ENCODE measurements at places on chromosomes 12 and 14.
A peak's percentile ranks its signal among the peaks of the same experiment; 100 is the strongest.

GRCh38 chr12:49673446-49674317 lies 33.5 kb downstream of the FMNL3 start:
- no peak for DNase-seq

DNA sequence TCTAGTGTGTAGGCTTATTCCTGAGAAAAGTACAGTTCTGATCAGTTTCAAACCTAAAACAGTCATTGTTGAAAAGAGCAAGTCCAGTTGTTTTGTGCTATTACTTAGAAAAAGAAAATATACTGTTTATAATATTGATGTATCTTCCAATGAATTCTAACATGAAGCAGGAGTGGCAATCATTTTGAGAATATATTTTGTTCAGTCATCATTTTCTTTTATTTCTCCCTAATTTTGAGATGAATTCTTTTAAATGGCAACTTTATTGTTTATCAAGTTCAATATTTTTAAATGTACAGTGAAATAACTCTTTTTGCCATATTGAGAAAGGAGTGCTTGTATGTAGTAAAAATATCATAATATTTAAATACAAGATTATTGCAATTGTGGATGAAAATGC lies 862.2 kb upstream of the MDGA2 start:
- DNase-seq, result no peak

DNA sequence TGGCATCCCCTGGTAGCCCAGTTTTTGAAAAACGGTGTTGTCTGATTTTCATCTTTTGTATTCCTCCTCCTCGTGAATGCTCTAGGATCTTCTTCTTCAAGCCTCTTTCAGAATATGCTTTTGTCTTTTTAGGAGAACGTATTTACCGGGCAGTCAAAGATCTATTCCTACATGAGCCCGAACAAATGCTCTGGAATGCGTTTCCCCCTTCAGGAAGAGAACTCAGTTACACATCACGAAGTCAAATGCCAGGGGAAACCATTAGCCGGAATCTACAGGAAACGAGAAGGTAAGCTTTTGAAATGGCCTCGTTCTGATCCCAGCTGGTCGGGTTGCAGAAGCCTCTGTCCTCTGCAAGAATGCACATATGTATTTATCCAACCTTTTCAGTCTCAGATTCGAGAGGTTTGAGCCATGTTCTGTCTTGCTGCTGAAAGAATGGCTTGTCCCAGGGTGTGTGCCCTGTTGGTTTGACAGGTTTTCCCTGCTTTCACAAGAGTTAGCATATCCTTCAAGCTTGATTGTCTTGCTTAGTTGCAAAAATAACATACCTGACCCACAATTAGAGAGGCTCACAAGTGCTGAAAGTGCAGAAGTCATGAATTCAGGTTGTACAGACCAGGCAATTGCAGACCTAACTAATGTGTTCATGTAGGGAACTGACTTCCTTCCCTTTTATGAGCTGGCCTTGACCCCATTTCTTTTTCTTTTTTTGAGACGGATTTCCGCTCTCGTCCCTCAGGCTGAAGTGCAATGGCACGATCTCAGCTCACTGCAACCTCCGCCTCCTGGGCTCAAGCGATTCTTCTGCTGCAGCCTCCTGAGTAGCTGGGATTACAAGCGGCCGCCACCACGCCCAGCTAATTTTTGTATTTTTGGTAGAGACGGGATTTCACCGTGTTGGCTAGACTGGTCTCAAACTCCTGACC lies 6.8 kb downstream of the KMT5A start:
- no peak for DNase-seq

GRCh38 chr14:99318959-99319295 lies 46.9 kb upstream of the BCL11B start:
- DNase-seq, result no peak

- no peak for DNase-seq
These were observed 690.9 kb upstream of the FBXO33 start for GRCh38 chr14:40122968-40123648.

- DNase-seq, result no peak
These were observed 40.3 kb downstream of the TRAFD1 start for GRCh38 chr12:112165624-112166023.

- no peak for DNase-seq
These were observed 35.4 kb downstream of the DMAC2L start for GRCh38 chr14:50347521-50347920.

GRCh38 chr14:61089126-61089750 lies 108.2 kb downstream of the SLC38A6 start:
- no peak for DNase-seq

DNA sequence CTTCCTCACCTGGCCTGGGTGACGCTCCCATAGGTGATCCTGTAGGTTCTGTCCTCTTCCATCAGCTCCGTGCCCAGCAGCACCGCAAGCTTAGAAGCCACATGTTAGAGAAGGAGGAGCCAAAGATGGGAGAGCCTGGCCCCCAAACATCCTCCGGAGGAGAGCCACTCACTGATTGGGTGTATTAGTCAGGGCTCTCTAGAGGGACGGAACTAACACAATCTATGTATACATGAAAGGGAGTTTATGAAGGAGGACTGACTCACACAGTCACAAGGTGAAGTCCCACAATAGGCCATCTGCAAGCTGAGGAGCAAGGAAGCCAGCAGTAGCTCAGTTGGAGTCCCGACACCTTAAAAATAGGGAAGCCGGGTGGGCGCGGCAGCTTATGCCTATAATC lies 1273.1 kb upstream of the TMEM132C start:
- DNase-seq, result no peak

- no peak for DNase-seq
These were observed 9.8 kb downstream of the GPR135 start for GRCh38 chr14:59455411-59455810.

DNA sequence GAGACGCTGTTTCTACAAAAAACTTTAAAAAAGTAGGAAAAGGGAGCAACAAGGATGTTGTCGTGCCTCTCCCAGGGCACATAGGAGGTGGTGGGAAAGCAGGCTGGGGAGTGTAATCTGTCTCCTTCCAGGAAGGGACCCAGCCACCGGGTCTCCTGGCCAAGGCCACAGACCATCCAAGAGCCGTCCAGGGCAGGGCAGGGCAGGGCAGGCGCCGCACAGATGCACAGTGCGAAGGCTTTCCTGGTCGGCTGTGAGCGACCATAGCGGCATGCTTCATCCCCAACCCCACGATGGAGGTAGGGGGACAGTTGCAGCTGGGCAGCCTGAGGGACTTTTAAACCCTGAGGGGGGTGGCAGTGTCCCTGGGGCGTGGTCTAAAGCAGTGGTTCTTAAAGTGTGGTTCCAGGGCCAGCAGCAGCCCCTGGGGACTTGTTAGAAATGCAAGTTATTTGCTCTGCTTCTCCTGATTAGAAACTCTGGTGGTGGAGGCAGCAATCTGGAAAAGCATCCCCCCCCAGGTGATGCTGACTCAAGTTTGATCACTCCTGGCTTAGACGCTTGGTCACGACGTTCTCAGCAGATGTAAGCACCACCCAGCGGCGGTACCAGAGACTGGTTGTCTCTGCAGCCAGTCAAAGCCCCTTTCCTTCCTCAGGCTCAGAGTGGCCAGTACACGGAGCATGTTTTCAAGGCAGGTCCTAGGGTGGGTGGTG lies 197.4 kb upstream of the PRMT8 start:
- no peak for DNase-seq

DNA sequence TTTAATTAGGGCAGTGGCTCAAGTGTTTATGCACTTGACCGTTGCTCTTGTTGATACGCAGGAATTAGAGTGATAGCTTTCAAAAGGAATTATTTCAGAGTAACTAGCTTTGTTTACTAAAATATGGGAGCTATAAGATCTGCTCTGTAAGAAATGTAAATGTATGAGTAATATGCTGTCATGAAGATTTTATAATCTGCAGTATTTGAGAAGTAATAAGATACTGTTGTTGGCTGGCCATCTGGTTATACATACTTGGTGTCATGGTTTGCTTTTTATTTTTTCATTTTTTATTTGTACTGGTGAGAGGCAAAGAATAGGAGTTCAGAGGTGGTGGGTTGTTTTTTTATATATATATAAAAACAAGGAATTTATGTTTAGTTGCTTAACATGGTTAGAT lies 58.5 kb downstream of the PLXNC1 start:
- no peak for DNase-seq

DNA sequence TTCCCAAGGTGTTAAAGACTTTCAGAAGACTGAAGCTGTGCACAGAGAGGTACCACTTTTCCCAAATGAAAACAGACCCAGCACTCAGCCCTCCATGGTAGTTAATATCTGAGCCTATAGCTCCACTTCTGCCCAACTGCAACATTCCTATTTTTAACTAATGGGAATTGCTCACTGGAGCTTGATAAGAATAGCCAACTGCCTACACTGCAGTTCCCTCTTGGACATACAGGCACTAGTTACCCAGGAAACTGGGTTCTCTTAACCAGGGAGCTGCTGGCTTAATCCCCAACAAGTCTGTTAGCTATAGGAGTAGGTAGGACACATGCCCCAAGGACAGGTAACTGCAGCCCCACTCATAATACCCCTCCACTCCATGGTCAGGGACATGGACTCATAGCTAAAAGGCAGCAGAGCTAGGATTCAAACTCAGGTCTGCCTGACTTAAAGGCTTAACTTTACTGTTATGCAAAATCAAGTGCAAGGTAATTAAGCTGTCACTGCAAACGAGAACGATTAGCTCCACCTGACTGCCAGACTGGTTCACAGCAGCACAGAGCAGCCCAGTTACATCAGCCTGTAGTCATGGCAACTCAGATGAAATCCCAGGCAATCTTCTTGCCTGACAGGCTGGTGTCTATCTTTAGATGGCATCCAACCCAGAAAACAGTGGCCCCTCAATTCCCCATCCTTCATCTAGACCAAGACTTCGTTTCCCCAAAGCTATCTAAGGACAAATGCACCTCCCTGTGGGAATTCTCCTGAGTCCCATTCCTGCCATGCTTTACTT lies 77.1 kb upstream of the ACTN1 start:
- peak; percentile 53 for DNase-seq

GRCh38 chr12:54486173-54486867 lies 11.2 kb upstream of the NCKAP1L start:
- no peak for DNase-seq

- no peak for DNase-seq
These were observed 32.3 kb downstream of the LGMN start for GRCh38 chr14:92716131-92716530.

GRCh38 chr12:49582850-49583249 lies 14.9 kb upstream of the MCRS1 start:
- DNase-seq, result no peak

GRCh38 chr14:64728856-64729255 lies 24.6 kb downstream of the PLEKHG3 start:
- DNase-seq, result no peak

- DNase-seq, result no peak
These were observed 7.0 kb upstream of the RABGGTA start for GRCh38 chr14:24278424-24278823.

DNA sequence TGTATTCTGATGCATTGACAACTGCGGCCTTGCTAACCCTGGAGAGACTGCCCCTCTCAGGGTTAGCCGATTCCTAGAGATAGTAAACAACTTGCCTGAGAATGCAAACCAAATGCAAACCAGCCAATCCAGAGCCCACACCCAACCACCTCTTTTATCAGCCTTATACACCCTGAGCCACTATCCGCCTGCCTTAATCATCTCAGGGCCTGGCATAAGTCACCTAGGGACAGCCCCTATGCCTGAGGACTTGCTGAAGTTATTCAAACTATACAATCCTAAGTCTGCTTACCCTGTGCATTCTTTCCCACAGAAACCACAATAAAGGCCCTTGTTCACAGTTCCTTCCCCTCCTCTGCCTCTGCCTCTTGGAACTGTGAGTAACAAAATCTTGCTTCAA lies 177.2 kb downstream of the KCNA5 start:
- no peak for DNase-seq

DNA sequence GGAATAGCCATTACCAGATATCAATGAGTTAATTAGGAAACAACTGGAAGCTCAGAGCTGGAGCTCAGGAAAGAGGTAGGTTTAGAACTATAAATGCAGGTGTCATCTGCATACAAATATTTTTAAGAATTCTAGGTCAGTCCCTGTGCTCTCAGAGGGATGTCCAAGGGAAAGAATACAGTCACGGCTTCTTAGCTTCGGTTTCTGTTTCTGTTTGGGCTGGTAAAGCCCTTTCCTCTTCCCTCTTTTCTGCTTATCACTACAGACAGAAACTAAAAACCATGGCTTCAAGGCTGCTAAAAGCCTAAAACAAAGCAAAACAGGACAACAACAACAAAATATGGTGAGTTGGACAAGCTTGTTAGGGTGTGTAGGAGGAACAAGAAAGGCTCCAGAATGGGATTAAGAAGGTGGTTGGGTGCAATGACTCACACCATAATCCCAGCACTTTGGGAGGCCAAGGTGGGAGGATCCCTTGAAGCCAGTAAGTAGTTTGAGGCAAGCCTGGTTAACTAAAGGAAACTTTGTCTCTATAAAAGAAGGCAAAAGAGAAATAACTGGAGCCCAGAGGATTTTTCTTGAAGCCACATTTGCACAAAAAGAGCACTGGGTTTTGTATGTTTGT lies 113.0 kb downstream of the SEC23A start:
- no peak for DNase-seq

DNA sequence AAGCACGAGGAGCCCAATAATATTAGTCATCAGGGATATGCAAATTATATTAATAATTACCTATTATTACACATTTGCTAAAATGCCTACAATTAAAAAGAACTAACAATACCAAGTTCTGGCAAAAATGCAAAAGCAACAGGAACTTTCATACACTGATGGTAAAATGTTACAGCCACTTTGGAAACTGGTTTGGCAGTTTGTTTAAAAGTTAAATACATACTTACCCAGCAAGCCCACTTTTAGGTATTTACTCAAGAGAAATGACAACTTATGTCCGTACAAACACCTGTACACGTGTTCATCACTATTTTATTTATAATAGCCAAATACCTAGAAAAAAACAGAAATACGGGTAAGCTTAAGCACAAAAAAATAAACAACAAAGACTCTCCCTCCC lies 17.0 kb downstream of the WDR89 start:
- DNase-seq, result no peak

DNA sequence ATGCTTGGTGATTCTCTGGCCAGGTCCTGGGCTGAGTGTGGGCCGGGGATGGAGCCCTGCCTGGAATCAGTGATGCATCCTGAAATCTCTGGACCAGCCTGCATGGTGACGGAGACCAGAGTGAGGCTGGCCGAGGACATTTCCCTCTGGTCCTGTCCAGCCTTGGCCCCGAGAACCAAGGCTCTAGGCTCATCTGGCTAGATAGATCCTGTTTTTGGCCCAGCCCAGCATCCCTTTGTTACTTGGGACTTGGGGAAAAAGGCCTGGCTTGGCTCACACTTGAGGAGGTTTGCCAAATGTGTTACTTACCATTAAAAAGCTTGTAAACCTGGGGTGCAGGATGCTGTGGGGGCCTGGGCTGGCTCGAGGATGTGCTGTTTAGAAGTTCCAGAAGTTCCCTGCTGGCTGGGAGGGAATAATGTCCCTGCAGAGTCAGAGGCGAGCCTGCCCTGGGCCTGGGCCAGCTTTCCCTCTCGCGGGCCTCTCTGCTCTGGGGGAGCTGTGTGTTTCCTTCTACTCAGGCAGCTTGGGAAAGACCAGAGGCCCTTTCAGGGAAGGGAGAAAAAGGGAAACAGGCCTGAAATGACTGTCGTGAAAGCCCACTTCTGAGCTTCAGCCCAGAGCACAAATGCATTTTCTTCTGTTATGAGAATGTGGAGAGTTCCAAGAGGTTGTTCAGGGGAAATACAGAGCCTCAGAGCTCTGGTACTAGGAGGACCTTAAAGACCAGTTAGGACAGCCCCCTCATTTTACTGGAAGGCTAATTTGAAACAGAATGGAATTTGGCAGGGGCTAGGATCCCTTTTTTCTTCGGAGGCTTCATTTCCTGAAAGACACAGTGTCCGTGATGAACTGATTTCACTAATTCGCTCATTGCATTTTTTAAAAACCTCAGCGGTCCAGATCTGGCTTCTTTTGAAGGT lies 47.2 kb upstream of the CTDSP2 start:
- no peak for DNase-seq

GRCh38 chr14:70680748-70681147 lies 39.0 kb downstream of the TTC9 start:
- DNase-seq, result no peak

All from NCI-H1105 treated with DMSO at 0.1 percent for 48 hours (cell line).